ENCODE measurements at places on chromosomes 6 and 20. TPM values are rescaled to one million over a fixed set of nuclear protein-coding genes. Genes with fewer than 3 reads are reported as not detected.
A peak's percentile ranks its signal among the peaks of the same experiment; 100 is the strongest.

LY6G6C gene
- not detected for polyA plus RNA-seq

AAR2 gene
- 38.2 TPM for polyA plus RNA-seq

GRCh38 chr6:119076173-119076572 is 2.3 kb downstream of the FAM184A start:
- DNase-seq: no peak

DNA sequence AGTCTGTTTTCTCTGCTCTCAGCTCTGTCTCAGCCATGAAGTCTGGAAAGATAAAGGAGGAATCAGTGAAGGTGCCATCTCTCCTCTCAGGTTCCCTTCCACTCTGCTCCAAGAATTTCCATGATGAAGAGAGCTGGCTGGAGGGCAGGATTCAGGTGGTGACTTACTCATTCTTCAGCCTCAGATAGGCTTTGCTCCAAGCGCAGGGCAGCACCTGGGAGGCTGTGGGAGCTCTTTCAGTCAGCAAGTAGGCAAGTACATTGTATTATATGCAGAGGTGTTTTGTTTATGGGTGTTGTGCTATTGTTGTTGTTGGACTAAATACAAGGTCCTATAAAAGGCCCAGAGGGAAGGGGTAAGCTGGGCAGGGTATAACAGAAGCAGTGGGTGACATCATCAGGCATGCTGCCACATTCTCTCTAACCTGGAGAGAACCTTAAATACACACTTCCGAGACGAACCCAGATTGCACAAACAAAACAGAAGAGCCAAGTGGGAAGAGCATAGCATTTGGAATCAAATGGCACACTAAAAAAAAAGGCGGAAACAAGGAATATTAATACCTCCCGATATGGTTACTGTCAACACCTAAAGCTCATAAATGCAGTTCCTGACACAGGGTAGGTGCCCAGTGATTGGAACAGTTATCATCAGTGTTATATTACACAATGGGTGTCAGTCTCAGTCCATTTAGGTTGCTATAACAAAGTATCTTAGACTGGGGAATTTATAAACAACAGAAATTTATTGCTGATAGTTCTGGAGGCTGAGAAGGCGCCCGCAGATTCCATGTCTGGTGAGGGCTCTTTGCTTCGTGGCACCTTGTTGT is 14.5 kb upstream of the PSMG4 start:
- no peak for DNase-seq

GRCh38 chr6:166258854-166259276 is 49.3 kb downstream of the PRR18 start:
- peak; percentile 37 for DNase-seq

SLPI gene
- not detected for polyA plus RNA-seq

- DNase-seq: peak; percentile 57
These were observed 11.9 kb downstream of the PCIF1 start for GRCh38 chr20:45946149-45946970.

GRCh38 chr20:44188752-44189151 is 1.8 kb upstream of the JPH2 start:
- DNase-seq: no peak

Measured in CD8-positive, alpha-beta memory T cell (primary cell).